Left cardiac atrium (tissue), 4 donors: ENCODE measurements at places on chromosomes 5 and 9. TPM values are rescaled to one million over a fixed set of nuclear protein-coding genes. Genes with fewer than 3 reads are reported as not detected.

The LCN9 gene
- not detected for total RNA-seq

The ZFP37 gene
- 2.4 TPM for total RNA-seq

The OTP gene
- not detected for total RNA-seq

The PCDHB12 gene
- 2.4 TPM for total RNA-seq

The PCDHA3 gene
- 0.06 TPM for total RNA-seq

The PAPPA gene
- total RNA-seq: 9.8 TPM

The LCP2 gene
- 12.3 TPM for total RNA-seq

The FAM78A gene
- total RNA-seq: 60.5 TPM

The POMT1 gene
- total RNA-seq: 19.1 TPM

The RCL1 gene
- 6.0 TPM for total RNA-seq

The HOMER1 gene
- 35.4 TPM for total RNA-seq

The SMIM27 gene
- total RNA-seq: 17.9 TPM

The CEP72 gene
- 2.5 TPM for total RNA-seq

The ORM2 gene
- total RNA-seq: not detected

The ABHD17B gene
- 10.9 TPM for total RNA-seq

The IL9 gene
- not detected for total RNA-seq

The STPG3 gene
- not detected for total RNA-seq

The SLIT3 gene
- total RNA-seq: 117 TPM

The ROPN1L gene
- 0.31 TPM for total RNA-seq

The ACSL6 gene
- total RNA-seq: 4.4 TPM

The TENT4A gene
- total RNA-seq: 12.1 TPM

The PCDHB10 gene
- total RNA-seq: 1.3 TPM

The PRDM9 gene
- not detected for total RNA-seq

The HMMR gene
- total RNA-seq: 1.7 TPM

The LURAP1L gene
- total RNA-seq: 4.7 TPM

The TRIM14 gene
- 12.2 TPM for total RNA-seq

The SEC24A gene
- total RNA-seq: 10.1 TPM

The MVB12B gene
- total RNA-seq: 9.7 TPM

The CIZ1 gene
- total RNA-seq: 67.1 TPM

The SLC34A1 gene
- total RNA-seq: not detected

The CEL gene
- total RNA-seq: 8.8 TPM

The PDE6A gene
- total RNA-seq: not detected

The AIF1L gene
- 31.1 TPM for total RNA-seq

The PCDH1 gene
- total RNA-seq: 20.7 TPM

The RAI14 gene
- 26.3 TPM for total RNA-seq

The NEURL1B gene
- total RNA-seq: 20.6 TPM

The ALDH7A1 gene
- total RNA-seq: 25.2 TPM

The HAPLN1 gene
- total RNA-seq: 0.29 TPM

The PLAC8L1 gene
- not detected for total RNA-seq

The BAAT gene
- 0.16 TPM for total RNA-seq

The PAEP gene
- total RNA-seq: not detected

The PLPPR1 gene
- not detected for total RNA-seq

The MLANA gene
- total RNA-seq: not detected

The DDX4 gene
- not detected for total RNA-seq

The SLC25A2 gene
- not detected for total RNA-seq

The CD72 gene
- 1.6 TPM for total RNA-seq
